Ureter (tissue), 1 donor: ENCODE measurements at places on chromosomes 7 and 10.

DNA sequence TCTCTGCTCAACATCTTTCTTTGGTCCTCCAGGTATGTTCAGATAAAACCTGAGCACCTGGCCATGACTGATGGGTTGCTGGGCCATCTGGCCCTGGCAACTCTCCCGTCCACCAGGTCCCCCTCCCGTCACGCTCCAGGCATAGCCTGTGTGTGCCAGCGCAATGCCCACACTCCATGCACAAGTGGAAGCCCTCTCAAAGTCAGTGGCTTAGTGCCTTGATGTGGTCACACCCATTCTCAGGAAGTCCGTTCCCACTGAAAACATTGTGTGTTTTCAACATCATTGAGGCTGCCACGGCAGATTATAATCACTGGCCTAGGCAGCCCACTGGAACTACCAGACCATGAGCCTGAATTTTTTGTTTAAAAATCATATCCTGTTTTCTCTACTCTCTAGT is 170.6 kb upstream of the LANCL2 start:
- DNase-seq: no peak

DNA sequence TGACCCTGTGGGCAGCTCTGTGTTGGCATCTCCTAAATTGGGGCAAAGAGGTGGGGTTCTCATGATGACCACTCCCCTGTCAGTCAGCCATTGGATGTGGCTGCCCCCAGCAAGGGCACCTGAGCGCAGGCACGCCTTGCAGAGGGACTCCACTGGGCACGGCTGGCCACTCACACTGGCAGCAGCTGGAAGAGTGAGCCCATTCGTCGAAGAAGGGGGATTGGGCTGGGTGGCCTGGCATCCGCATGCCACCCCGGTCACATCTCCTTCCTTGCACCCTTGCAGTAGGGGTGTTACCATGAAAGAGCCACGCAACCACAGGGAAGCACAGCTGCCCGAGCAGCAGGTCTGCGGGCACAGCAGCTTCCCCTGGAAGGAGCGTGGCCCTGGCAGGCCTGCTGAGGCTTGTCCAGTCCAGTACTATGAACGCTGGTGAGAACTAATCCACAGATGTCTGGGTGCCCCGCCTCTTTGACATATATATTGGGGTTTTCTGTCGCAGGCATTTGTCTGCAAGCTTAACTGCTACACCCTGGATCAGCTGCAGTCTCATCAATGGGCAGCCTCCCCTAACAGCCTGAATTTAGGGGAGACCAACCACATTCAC is 25.7 kb upstream of the GRB10 start:
- DNase-seq: no peak

DNA sequence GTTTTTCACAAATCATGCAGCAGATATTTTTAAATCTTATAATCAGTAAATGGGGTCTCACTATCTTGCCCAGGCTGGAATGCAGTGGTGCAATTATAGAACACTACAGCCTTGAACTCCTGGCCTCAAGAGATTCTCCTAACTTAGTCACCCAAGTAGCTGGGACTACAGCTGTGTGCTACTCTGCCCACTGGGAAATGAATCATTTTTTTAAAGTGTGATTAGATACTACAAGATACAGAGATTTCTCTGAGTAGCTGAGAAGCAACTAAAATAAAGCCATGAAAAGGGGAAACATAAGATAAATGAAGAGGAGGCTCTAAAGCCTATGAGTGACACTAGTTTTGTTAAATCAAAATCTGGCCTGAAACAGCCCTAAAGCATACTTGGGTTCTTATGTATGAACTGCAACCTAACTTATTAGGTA is 119.7 kb downstream of the JMJD1C start:
- DNase-seq: no peak

GRCh38 chr10:6958254-6958653 is 378.2 kb upstream of the PRKCQ start:
- no peak for DNase-seq

- DNase-seq: peak; percentile 73
These were observed 578 bp downstream of the CACUL1 start for GRCh38 chr10:118754229-118754555.

- no peak for DNase-seq
These were observed 17.3 kb downstream of the CLRN3 start for GRCh38 chr10:127875449-127875765.

DNA sequence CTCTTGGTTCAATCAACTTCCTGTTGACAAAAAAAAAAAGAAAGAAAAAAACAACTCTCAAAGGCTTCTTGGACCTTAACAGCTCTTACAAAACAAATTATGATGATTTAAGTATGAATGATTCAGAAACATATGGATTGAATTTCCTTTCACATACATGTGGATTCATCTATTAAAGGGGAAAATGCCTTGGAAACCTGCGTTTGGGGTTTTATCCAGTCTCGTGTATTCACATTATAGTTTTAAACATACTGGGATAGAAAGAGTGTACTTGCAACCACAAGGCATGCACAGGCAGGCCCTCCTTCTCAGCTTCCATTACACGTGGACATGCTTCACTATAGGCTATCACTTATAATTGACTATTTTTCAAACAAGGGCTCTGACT is 286.7 kb downstream of the INHBA start:
- DNase-seq: no peak
